ENCODE measurements at places on chromosomes 2 and 18.

- DNase-seq = no peak
Measured at GRCh38 chr2:123518367-123518766, 506.7 kb upstream of the CNTNAP5 start.

DNA sequence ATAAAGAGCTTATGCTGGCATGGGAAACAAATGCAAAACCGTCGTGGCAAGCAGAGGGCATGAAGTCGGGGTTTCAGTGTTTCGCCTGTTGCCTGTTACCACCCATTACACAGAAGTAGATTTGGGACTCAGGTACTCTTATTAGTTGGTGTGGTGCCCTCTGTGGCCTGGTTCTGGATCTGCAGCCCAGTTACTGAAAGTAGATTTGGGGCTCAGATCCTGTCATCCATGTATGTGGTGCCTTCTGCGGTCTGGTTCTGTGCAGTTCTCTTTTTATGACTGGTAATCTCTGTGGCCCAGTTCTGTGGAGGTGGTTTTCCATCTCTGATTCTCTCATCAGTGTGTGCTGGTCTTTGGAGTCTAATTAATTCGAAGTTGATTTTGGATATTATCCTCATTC lies 45.2 kb downstream of the ADNP2 start:
- no peak for DNase-seq

DNA sequence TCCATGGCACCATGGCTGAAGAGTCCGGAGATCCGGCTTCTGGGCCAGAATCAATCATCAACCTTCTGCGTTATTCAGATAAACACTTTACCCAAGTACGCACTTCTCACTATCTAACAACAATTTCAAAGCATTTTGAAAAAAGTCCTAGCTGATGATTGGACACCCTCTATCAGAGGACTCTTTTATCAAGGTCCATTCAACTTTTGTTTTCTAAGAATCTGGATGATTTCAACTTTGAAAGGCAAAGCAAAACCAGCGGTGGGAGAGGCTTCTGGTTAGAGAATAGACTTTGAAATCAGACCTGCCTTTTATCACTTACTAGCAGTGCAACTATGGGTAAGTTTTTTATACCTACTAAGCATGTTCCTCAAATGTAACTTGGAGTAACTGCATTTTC lies 293.6 kb upstream of the TNP1 start:
- DNase-seq = no peak

DNA sequence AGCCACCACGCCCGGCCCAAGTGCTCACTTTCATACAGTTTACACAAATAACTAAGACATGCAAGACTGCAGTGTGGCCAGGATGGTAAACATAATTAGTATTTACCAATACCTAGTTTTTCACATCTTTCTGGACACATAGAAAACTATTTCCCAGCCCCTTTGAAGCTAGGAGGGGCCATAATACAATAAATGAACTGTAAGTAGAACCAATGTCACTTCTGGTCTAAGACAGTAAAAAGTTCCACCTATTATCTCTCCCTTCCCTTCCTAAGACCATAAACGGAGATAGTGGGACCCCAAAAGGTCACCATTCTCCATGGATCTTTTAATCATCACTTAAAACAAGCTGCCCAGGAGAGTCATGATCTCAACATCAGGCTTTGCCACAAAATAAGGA lies 51.0 kb downstream of the NBAS start:
- no peak for DNase-seq

GRCh38 chr2:196391149-196391479 lies 219.7 kb upstream of the STK17B start:
- DNase-seq = no peak

DNA sequence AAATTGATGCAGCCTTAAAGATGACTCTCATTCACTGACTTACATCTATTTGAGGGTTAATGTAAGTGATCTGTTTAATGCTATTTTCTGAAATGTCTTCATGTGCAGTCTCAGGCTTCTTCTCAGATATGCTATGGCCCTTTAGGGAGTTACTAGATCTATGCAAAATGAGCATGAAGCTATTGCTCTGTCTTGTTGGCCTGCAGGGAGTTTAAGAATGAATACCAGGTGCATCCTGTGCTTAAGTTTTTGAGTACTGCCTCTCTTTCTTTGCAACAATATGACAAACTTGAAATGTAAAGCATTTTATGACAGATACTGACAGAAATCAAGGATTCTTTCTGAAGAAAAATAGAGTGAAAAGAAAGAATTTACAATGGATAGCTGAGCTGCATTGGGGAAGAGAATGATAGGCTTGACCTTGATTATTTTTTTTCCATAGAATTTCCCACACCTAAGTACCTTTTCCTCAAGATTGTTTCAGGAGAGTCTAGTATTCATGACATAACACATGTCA lies 1058.3 kb upstream of the TMEFF2 start:
- no peak for DNase-seq

DNA sequence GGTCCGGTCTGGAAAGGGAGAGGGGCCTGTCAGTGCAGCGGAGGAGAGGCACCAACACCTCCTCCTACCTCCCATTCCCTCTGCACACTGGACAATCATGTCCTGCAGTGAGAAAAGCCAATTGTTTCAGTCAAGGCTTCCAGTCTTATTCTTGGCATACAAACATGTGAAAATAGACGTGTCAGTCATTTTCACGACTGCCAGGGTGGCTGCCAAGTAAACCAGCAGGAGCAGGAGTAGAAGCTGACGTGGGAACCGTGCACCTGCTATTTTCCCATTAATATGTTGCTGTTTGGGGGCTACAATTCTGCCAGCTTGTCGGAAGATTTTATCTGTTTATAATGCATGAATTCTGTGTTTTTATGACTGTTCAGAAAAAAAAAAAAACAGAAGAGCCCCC lies 202.3 kb downstream of the SPP2 start:
- DNase-seq = no peak

DNA sequence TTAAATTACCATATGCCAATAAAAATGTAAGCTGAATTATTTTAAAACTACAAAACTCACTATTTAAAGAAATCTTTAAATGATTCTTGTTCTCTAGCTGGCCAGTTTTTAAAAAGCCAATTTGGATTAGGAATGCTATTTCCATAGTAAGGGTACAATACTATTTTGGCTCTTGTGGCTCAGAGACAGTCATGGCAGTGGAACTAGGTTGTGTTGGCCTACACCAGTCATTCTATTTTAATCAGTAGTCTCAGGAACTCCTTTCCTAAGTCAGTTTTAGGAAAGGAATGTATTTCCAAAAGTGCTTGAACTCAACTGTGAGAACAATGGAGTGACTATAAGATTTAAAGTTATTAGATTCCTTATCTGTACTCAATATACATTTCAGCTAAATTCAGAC lies 5.9 kb downstream of the BOLL start:
- no peak for DNase-seq

DNA sequence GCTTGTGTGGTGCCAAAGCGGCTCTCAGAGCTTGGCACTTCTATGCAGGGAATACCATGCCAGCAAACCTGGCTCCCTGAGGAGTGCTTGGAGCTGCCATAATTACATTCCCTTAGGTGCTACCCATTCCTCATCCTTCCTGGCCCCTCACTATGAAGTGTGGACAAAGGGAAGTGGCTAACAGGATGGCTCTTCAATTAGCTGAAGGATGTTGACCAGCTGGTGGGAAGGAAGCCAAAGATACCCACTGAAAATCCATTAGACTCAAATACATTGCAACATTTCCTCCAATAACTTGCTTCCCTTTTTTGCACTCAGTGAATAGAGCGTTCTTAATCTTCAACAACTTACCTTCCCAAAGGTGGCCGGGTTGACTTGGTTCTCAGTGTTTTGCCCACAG lies 8.5 kb downstream of the RFX8 start:
- DNase-seq = no peak

- no peak for DNase-seq
Measured at GRCh38 chr2:103789381-103790095, 1027.7 kb downstream of the TMEM182 start.

GRCh38 chr18:47050468-47050867 lies 15.0 kb upstream of the ELOA2 start:
- no peak for DNase-seq
